Activated B cell treated with CpG ODN at 0.5 μM for 24 hours (primary cell): ENCODE measurements at places on chromosomes 13 and 19. TPM values are rescaled to one million over a fixed set of nuclear protein-coding genes. Genes with fewer than 3 reads are reported as not detected.

- no peak overlapping the region for H3K4me3 ChIP-seq
- H3K27me3 ChIP-seq, result no peaks in the 10 kb centered on the region
- H3K4me1 ChIP-seq, result peaks cover 4% of the 10 kb centered on the region
- DNase-seq, result peak; percentile 26
- H3K27ac ChIP-seq, result no peak overlapping the region
Observed at GRCh38 chr19:3655402-3656072, 28.9 kb upstream of the CACTIN start.

DNA sequence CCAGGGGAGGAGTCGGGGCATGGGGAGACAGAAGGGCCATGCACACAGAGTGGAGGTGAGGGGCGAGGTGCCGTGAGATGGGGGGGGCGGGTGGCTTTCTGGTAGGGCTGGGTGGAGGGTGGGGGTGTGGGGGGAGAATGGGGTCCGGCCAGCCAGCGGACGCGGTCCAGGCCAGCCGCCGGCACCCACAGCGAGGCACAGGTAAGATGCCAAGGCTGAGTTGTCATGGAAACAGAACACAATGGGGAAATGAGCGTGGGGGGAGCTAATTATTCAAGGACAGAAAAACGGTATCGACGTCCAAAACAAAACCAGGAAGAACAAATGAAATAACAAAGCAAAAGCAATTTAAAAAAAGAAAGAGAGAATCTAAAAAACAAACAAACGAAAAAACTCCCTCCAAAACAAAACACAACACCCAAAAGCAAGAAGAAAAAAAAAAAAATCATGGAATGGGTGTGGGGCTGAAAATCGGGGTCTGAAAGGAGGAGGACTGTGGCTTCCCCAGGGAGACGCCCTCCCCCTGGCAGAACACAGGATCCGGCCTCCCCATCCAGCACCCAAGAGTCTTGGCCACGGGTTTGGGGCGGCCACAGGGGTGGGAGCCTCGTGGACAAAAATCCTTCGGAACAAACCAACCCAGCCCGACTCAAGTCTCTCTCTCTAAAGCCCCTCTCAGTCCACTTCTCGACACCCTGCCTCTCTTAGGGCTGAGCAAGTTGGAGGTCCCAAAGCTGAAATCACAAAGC is 92.5 kb downstream of the PTPRS start:
- H3K27me3 ChIP-seq, result no peaks in the 10 kb centered on the region
- no peak for DNase-seq
- no peaks in the 10 kb centered on the region for H3K4me1 ChIP-seq
- no peak overlapping the region for H3K4me3 ChIP-seq
- H3K27ac ChIP-seq, result no peak overlapping the region

DNA sequence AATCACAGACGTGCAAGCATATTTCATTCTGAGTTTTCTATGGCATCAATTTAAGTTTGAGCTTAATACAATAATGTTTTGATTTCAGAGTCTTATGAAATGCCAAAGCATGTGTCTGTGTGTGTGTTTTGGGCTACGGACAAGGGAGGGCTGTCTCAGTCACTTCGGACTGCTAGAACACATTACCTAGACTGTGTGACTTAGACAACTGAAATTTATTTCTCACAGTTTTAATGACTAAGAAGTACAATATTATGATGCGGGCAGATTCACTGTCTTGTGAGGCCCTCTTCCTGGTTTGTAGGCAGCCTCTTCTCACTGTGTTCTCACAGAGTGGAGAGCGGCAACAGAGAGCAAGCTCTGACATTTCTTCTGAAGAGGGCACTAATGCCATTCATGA is 1202.0 kb downstream of the EFNB2 start:
- no peaks in the 10 kb centered on the region for H3K4me1 ChIP-seq
- DNase-seq, result no peak
- H3K4me3 ChIP-seq, result no peak overlapping the region
- H3K36me3 ChIP-seq, result no peaks in the 10 kb centered on the region
- H3K27ac ChIP-seq, result no peak overlapping the region
- H3K27me3 ChIP-seq, result no peaks in the 10 kb centered on the region

DNA sequence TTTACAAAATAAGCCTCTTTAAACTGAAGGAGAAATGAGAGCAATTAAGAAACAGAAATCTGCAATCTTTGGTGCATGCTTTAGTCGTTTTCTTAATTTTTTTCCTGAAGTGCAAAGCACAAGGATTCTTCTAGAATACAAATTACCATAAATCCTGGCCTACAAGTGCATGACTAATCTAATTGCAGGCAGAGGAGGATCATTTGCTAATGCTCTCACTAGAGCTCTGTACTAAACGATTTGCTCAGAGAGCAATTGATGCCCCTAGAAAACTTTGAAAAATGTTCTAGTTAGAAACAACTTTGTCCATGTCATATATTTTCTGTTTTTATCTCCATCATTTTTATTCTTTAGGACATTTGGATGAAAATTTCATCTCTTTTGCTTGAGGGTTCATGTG is 193.2 kb downstream of the POU4F1 start:
- DNase-seq, result no peak
- H3K36me3 ChIP-seq, result no peaks in the 10 kb centered on the region
- H3K4me3 ChIP-seq, result no peak overlapping the region

GRCh38 chr19:19033426-19034203 is at the start of the genes ARMC6 and SUGP2:
TSS of gene ARMC6 (plus strand) at chr19:19033603. CDS start at chr19:19034210, 607 bp downstream.
TSS of gene SUGP2 (minus strand) at chr19:19033517. CDS start at chr19:19031071, 2,446 bp downstream.
- H3K4me1 ChIP-seq, result peaks cover 31% of the 10 kb centered on the region
- peak within 1 kb of the TSS; percentile 92 for H3K4me3 ChIP-seq
- H3K36me3 ChIP-seq, result peaks cover 22% of the 10 kb centered on the region
- DNase-seq, result peak; percentile 94

DNA sequence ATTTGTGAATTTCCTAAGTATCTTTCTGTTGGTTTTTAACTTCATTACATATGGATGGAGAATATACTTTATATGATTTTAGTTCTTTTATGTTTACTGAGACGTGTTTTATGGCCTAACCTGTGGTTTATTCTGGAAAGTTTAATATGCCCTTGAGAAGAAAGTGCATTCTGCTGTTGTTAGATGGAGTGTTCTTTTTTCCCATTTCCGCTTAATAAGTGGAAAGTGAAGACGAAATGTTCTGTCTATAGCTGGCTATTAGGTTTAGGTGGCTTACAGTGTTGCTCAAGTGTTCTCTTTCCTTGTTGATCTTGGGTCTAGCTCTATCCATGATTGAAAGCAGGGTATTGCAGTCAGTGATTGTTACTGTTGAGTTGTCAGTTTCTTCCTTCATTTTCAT is 17.2 kb upstream of the TIMM50 start:
- H3K36me3 ChIP-seq, result peaks cover 83% of the 10 kb centered on the region
- no peaks in the 10 kb centered on the region for H3K4me1 ChIP-seq
- no peak overlapping the region for H3K4me3 ChIP-seq
- DNase-seq, result no peak

- H3K4me1 ChIP-seq, result no peaks in the 10 kb centered on the region
- H3K4me3 ChIP-seq, result no peak overlapping the region
- no peak overlapping the region for H3K27ac ChIP-seq
- DNase-seq, result no peak
- no peaks in the 10 kb centered on the region for H3K27me3 ChIP-seq
- H3K36me3 ChIP-seq, result peaks cover 26% of the 10 kb centered on the region
Observed at GRCh38 chr19:9641810-9642209, 20.8 kb upstream of the ZNF561 start.

DNA sequence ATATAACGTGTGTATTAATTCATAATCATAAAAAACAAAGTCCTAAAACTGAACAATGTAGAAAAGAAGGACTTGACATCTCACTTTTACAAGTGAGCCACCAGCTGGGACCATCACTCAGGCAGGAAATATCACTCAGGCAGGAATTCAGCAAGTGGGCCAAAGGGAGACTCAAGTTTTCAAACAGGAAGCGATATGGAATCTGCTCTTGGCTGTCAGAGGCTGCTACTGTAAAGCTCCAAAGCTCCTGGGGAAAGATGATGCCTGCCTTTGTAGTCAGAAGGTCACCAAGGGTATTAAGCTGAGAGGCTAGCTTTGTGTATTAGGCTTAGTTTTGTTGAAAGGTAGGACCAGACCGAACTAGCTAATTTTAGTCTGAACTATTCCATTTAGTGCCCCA is 5.5 kb upstream of the AKAP11 start:
- H3K27me3 ChIP-seq, result no peaks in the 10 kb centered on the region
- no peak for DNase-seq
- H3K27ac ChIP-seq, result no peak overlapping the region
- peaks cover 3% of the 10 kb centered on the region for H3K36me3 ChIP-seq

GRCh38 chr19:46689358-46689757 is 27.6 kb downstream of the PRKD2 start:
- H3K4me3 ChIP-seq, result no peak overlapping the region
- no peak overlapping the region for H3K27ac ChIP-seq
- DNase-seq, result no peak
- peaks cover 2% of the 10 kb centered on the region for H3K4me1 ChIP-seq
- H3K27me3 ChIP-seq, result no peaks in the 10 kb centered on the region

The ZNF507 gene
- total RNA-seq, result 35.3 and 38.6 TPM in 2 replicates

The DIRAS1 gene
- 6.4 and 7.7 TPM in 2 replicates for total RNA-seq

The CYP4F11 gene
- not detected in 2 replicates for total RNA-seq
